ENCODE measurements at places on chromosomes 12 and 14. TPM values are rescaled to one million over a fixed set of nuclear protein-coding genes. Genes with fewer than 3 reads are reported as not detected.

- no peak for DNase-seq
Measured at GRCh38 chr12:45745861-45746277, 16.4 kb downstream of the ARID2 start.

TAS2R8 gene
- polyA plus RNA-seq, result not detected

GRCh38 chr14:75978249-75978731 lies 3.5 kb downstream of the TGFB3 start:
- DNase-seq, result no peak

- DNase-seq, result no peak
Measured at GRCh38 chr14:105337433-105337832, 22.9 kb downstream of the PACS2 start.

POLE2 gene
- polyA plus RNA-seq, result 1.3 TPM

SLC38A4 gene
- 92.0 TPM for polyA plus RNA-seq

DNA sequence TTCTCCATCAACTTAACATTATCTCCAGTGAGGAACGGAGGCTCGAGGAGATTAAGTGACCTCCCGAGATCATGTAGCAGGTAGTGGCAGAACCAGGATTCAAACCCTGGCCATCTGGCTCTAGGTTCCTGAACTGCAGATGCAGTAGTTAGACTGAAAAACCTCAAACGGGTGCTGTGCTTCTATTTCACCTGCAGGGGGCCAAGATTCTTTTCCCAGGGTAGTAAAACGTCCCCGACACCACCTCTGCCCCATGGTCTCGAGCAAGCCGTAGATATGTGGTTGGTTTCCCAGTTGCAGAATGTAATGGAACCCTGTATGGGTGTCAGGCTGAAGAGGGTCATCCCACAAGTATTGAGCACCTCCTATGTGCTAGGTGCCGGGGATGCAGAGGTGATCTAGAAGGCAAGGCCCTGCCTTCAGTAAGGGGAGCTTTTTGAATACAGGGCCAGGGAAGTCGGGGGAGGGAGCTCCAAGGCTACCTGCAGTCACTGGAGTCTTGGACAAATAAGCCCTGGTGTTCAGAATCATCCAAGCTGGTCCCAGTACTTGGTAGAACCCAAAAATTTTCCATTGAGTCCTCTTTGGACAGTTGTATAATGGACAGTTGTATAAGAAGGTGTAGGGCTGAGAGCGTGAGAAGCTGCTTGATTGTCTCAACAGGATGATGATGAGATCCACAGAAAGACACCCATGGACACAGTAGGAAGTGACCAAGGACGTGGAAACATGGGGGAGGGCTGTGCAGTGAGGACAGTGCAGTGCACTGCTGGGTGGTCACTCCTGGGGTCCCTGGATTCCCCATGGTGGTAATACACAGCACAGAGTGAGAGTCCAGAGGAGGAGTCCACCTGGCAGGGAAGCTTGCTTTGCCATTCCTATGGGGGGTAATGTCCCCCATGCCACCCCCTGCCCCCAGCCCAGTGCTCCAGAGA lies 197.2 kb downstream of the CHST11 start:
- no peak for DNase-seq

GRCh38 chr12:124413401-124413800 lies 118.5 kb downstream of the RFLNA start:
- no peak for DNase-seq

GRCh38 chr12:111304642-111305071 lies 64.2 kb downstream of the PHETA1 start:
- DNase-seq, result peak; percentile 47

- DNase-seq, result no peak
Measured at GRCh38 chr12:116861320-116861719, 19.9 kb downstream of the HRK start.

- no peak for DNase-seq
Measured at GRCh38 chr14:51107801-51108200, 12.9 kb upstream of the TRIM9 start.

CIROP gene
- not detected for polyA plus RNA-seq

PLCZ1 gene
- not detected for polyA plus RNA-seq

KRT6A gene
- polyA plus RNA-seq, result 0.02 TPM

KITLG gene
- polyA plus RNA-seq, result 0.56 TPM

DNA sequence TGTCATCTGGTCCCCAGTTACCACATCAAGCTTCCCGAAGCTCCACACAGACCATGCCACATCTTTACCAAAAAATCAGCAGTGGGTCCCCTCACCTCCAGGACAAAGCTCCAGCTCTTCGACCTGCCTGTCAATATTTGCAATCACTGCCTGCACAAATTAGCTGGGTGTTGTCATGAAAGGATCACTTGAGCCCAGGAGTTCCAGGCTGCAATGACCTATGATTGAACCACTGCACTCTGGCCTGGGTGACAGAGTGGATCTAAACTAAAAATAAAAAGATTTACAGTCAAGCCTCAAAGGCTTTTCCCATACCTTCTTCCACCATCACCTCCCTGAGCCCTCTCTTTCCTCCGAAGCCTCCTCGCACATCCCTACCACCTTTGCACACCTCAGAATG lies 7.2 kb downstream of the CD4 start:
- DNase-seq, result no peak

CFAP251 gene
- 1.8 TPM for polyA plus RNA-seq

DUSP6 gene
- polyA plus RNA-seq, result 37.0 TPM

GRCh38 chr12:123886931-123887582 lies 85.6 kb downstream of the CCDC92 start:
- no peak for DNase-seq

KCNMB4 gene
- polyA plus RNA-seq, result 0.46 TPM

DNA sequence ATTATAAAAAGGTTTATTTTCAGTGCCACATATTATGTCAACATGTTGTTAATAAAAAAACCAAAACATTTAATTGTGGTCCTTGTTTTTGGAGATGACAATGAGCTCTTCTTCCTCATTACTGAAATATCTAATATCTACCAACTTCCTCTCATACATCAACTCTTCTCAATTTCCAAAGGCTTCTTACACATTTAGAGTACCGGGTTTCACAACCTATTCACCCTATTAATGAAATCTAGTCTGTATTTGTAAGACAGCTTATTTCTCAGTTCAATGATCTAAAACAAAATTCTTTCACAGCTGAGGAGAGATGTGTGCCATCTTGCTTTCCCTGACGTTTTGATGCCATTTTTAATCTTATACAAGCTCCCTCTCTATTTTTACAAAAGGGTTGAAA lies 14.5 kb downstream of the NRDE2 start:
- no peak for DNase-seq

DNA sequence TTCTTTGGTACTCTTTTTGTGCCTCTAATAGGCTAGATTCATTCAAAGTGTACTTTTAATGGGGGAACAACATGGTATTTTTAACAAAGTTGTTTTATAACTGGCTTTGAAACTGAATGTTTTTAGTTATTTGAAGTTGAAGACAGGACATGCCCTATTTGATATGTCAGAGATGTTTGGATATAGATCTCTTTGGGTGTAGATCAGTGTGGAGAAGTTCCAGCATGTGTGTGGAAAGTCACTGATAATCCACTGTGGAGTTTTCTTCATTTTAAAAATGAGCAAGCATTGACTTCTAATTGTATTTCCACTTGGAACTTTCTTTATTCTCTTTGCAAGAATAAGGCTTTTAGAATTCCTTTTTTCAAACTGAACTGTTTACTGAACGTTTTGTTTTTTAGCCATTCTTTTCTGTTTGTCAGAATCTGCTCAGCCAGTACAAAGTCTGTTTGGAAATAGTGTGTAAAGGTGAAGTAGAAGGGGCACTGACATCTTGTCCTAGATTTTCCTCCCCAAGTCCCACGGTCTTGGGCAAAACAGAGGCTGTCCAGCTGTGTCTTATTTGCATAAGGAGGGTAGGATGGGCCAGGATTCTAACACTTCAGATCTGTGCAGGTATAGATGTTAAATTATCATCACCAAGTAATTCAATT lies 35.0 kb downstream of the TDP1 start:
- DNase-seq, result no peak

SYNE2 gene
- 23.5 TPM for polyA plus RNA-seq

DNA sequence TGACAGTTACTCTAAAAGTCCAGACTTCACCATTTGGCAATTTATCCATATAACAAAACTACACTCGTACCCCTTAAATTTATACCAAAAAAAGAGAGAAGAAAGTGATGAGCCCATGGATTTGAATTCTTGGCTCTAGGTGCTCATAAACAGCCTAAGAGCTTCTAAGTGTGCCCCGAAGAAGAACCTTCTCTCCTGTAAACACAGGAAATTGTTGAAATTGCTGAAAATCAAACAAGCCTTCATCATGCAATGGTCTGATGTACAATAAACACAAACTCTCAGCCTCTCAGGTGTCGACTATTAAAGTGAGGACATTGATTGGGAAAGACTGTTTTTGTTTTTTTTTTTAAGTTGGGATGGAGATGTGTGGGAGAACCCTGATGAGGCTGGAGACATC lies 21.8 kb downstream of the PDE6H start:
- DNase-seq, result no peak

PPP4R4 gene
- polyA plus RNA-seq, result 2.4 TPM

GRCh38 chr14:76884853-76885276 lies 58.7 kb downstream of the LRRC74A start:
- DNase-seq, result no peak

- no peak for DNase-seq
Measured at GRCh38 chr12:18864900-18865561, 127.1 kb downstream of the CAPZA3 start.

DNA sequence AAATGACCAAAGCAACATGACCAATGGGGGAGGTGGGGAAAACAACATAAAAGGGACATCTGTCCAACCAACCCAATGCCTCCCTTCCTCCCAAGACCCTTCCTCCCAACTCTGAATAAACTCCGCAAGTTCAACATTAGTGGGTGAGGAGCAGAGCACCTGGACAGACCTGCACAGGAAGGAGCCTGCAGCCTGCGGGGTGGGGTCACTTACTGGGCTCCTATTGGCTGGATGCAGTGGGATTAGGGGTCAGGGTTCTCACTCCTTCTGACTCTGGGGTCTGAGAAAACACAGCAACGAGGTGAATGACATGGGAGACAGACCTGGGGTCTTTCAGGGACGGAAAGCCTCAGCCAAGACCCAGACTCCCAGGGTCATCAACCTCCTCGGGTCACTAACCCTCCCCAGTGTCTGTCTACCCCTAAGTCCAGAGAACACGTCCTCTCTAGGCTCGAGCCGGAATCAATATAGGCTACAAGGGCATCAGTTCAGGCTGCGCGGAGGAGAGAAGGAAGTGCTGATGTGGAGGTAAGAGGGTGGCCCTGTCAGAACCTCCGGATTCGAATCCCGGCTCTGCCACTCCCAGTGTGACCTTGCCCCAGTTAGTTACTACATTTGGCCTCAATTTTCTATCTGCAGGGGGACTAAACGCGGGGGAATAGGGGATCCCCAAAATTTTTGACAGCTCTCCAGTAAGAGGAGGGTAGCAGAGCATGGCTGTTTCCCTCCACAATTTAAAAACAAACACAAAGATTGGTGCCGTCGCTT lies 860 bp downstream of the NDRG2 start:
- DNase-seq, result peak; percentile 64

DNA sequence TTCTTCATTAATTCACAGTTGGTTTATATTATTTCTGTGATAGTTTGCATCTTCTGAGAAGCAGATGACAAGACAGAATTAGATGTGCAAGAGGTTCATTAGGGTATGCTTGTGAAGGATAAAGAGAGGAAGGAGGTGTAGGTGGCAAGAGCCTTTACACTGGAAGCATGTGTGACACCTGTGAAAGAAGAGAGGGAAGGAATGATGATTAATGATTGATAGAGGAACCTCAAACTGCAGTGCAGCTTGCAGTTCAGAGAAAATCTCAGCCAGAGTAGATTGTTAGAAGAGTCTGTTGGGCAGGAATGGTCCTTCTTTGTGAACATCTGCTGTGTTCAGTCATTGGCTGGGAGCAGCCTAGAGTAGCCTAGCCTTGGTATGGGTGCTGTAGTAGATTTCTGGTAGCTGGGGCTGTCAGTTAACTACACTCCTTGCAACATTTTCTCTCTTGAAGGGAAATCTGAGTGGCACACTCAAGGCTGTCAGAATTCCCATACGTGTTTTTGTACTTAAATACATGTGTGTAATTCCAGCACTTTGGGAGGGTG lies 9.0 kb downstream of the RCOR1 start:
- no peak for DNase-seq

OASL gene
- polyA plus RNA-seq, result 3.7 TPM

GRCh38 chr12:4108803-4109345 lies 164.7 kb upstream of the CCND2 start:
- no peak for DNase-seq

DNA sequence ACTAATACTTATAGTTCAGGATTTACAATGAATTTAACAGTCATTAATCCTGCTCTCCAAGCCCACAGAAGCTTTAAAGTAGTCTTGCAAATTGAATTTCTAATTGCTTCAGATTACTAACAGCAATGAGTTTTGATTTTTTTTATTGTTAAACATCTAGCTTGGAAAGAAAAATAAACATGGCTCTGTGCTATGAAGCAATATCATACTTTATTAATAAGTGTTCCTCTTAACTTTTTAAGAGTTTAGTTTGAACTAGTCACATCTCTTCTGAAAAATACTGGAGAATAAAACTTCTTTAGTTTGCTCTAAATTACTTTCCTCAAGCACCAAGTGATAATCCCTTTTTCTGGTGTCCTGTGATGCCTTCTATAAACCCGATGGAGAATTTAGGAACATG lies 250.2 kb downstream of the TRHDE start:
- no peak for DNase-seq

LHX5 gene
- not detected for polyA plus RNA-seq

GRCh38 chr12:66241061-66242043 lies 52.3 kb downstream of the IRAK3 start:
- no peak for DNase-seq

DNA sequence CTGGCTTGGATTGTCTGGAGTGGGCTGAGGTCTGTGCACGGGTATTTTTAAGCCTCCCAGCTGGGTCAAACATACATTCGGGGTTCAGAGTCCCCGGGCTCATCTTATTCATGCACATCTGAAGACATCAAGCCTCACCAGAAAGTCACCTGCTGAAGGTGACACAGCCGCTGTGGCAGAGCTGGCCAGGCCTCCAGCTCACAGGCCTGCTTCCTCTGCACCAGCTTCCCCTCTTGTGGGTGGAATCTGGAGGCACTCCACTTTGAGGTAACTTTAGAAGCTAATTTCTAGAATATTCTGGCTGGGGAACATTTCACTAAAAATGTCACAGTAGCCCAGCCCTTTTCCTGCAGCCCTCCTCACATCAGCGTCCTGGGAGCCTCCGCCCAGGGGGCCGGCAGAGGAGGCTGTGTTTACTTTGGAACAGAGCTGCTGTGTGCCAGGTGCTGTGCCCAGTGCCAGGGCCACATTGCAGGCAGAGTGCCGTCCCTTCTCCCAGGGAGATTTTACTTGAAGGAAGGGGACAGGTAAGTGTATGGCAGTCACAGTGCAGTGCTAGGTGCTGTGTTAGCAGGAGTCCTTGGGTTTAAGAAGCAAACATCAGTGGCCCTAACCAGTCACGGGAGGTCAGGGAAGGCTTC lies 62.2 kb downstream of the TSPAN11 start:
- DNase-seq, result no peak

Measured in liver (tissue), 10 donors.